Nucleus accumbens (tissue), 56 donors: ENCODE measurements at places on chromosomes 11 and 22.

- no peak for DNase-seq
Measured at GRCh38 chr11:125373426-125374391, 122.4 kb downstream of the FEZ1 start.

GRCh38 chr11:22577854-22578253 lies 47.8 kb downstream of the FANCF start:
- DNase-seq: no peak

DNA sequence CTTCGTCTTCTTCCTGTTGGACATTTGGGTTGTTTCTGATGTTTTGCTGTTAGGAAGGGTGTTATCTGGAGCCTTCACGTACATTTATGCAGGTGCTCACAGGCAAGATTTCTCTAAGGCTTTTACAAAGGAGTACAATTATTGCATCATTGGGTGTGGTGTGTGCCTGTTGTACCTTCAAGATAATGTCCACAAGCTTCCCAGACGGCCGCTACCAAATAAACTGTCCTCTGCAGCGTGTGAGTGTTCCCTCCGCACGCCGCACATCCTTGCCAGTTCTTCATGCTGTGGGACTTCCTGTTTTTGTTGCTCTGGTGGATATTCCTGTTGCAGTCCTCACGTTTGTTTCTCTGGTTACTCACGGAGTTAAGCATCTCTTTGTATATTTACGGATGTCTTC lies 133.3 kb downstream of the TBC1D22A start:
- DNase-seq: no peak

GRCh38 chr22:31628969-31629708 lies 32.9 kb downstream of the PISD start:
- no peak for DNase-seq

DNA sequence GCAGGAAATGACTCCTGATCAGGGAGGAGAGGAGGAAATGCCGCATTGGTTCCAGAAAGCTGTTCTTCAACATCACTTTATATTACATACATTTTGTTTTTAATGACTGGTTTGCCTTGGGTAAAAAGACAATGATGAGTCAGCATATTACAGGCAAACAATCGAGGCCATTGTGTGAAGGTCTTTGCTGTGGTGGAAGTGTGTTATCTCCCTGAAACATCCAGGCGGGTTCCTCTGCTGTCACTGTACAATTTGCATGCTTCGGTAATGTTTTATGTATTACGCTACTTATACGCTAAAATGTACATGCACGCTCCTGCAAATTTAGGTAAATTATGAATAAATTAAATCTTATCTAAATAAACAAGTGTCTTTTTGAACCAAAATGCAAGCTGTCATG lies 161.1 kb downstream of the KIRREL3 start:
- DNase-seq: peak; percentile 13

DNA sequence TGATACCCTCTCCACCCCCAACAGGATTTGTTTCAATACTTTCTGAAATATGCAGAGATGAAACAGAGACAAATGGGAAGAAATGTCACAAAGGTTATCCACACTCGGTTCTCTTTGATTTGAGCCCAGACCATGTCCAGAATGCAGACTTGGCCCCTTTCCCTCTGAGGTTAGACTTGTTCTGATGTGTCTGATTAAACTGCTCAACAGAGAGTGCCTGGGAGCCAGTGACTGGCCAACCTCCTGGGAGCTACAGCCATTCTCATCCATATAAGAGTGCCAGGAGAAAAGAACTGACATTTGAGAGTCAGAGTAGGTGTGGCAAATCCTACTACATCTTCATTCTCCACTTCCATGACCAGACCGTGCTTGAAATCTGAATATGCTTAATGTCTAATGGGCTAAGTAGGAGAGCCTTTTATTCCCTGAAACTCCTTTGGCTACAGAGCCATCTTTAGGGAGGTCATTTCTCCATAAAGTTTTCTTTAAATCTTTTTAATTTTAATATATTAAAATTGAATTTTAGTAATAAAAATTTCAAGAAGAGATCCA lies 201.4 kb downstream of the BLID start:
- DNase-seq: no peak

DNA sequence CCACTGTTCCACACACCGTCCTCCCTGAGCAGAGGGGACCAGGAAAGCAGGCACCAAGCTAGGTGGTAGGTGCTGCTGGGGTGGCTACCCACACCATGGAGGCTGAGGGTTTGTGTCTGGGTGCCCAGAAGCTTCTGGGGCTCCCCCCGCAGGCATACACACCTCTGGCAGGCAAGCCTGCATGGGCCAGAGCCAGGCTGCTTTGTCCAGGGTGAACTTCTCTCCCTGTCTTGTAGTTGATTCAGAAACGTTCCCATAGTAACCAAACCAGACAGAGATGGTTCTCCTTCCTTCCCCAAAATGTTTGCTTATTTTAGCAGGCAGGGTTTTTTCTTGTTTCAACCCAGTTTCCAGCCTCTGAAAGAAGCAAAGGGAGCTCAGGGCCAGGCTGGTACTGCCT lies 40.9 kb upstream of the SUSD2 start:
- no peak for DNase-seq
